ENCODE measurements at places on chromosomes 3 and 15.

DNA sequence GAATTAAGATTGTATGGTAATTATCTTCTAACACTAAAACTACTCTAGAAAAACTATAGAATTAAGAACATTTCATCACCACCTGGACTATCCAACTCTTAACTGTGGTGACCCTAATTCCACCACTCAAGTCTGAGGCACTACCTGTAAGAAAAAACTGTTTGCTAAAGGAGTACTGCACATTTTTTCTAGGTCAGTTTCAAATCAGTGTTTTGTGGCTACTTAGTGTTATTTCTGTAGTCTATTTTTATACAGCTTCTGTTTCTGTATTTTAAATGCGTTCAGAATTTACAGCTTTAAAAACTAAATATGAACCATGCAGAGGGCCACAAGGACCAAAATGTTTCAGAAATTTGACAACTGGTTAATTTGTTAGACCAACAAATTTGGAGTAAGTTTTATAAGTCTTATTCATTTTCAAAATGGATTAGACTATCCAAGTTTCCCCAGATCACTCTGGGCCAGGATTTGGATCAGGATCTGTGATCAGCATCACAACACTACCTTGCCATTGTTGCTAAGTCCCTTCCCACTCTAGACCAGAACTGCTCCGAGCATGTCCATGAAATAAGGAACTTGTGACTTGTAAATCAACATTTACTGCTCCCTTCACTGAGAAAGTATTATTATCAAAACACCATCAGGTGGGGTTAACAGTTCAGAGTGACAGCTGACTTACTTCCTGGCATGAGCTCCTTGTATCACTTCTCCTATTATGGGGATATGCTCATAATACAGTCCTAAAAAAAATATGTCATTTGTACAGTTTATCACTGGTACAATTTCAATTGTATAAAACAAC, 8.6 kb downstream of the GLT8D1 start:
- DNase-seq: no peak

GRCh38 chr3:98952404-98952803, 50.9 kb upstream of the DCBLD2 start:
- peak; percentile 86 for DNase-seq

- DNase-seq: peak; percentile 58
These were observed 17.0 kb upstream of the PPM1L start for GRCh38 chr3:160739079-160739478.

DNA sequence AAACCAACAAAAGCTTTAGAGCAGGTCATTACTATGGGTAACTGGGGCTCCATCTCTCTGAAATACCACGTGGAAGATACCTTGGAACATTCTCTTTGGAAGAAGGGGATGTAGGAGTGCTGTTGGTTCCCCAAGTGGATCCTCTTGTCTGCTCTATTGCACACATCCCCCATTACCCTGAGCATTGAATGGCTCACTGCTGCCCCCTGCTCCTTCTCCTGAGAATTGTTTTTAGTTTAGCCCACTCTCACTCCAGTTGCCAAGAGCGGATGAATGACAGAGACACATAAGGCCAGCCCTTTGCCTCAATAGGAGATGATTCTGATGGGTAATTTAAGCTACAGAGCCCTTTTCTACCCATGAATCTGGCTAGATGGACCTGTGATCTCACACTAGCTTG, 135.6 kb upstream of the SUCLG2 start:
- DNase-seq: no peak

GRCh38 chr3:97820780-97821179, 1.0 kb upstream of the CRYBG3 start:
- no peak for DNase-seq

GRCh38 chr3:156600834-156601233, 45.9 kb upstream of the SSR3 start:
- no peak for DNase-seq

- DNase-seq: no peak
These were observed 12.8 kb downstream of the SNAP23 start for GRCh38 chr15:42508263-42508690.

GRCh38 chr3:151200586-151200985, 2.4 kb downstream of the GPR171 start:
- no peak for DNase-seq

GRCh38 chr15:56492791-56493555, 28.0 kb upstream of the MNS1 start:
- DNase-seq: no peak

DNA sequence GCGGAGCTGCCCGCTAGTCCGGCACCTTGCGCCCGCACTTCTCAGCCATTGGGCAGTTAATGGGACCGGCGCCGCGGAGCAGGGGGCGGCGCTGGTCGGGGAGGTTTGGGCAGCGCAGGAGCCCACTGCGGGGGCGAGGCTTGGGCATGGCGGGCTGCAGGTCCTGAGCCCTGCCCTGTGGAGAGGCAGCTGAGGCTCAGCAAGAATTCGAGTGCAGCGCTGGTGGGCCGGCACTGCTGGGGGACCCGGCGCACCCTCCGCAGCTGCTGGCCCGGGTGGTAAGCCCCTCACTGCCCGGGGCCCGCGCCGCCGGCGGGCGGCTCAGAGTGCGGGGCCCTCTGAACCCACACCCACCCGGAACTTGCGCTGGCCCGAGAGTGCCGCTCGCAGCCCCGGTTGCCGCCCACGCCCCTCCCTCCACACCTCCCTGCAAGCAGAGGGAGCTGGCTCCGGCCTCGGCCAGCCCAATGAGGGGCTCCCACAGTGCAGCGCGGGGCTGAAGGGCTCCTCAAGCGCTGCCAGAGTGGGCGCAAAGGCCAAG, 835.0 kb downstream of the TBL1XR1 start:
- DNase-seq: no peak

- DNase-seq: no peak
These were observed 5.4 kb downstream of the VWA5B2 start for GRCh38 chr3:184234671-184235380.

- DNase-seq: no peak
These were observed 1.3 kb downstream of the FRMD5 start for GRCh38 chr15:44193651-44194322.

GRCh38 chr3:11780341-11780740, 66.3 kb downstream of the TAMM41 start:
- no peak for DNase-seq

- DNase-seq: no peak
These were observed 37.0 kb downstream of the CCNL1 start for GRCh38 chr3:157122832-157123427.

- DNase-seq: no peak
These were observed 97.7 kb upstream of the ZBED2 start for GRCh38 chr3:111692593-111693552.

DNA sequence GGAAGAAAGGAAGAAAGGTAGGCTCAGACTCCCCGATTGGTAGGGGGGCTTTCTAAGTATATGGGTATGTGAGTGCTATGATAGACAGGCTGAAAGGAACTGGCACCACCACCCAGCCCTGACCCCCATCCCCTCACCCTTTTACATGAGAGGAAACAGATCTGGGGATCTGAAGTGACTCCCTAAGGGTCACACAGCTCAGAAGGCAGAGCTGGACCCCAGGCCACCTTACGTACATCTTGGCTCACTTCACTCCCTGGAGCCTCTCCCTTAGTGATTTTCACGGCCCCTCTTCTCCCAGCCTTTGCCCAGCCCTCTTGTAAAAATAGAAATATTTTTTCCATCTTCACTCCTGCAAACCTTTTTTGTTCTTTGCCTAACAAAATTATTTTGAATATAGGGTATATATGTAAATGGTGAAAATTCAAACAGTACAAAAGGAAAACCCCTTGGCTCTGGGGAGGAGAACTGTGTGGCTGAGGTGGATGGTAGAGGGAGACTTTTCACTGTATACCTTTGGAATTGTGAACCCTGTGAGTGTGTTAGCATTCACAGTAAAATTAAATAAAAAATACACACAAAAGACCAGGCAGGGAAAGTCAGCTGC, 34.8 kb upstream of the POLG start:
- DNase-seq: no peak

GRCh38 chr3:18234717-18235335, 190.3 kb downstream of the SATB1 start:
- no peak for DNase-seq

DNA sequence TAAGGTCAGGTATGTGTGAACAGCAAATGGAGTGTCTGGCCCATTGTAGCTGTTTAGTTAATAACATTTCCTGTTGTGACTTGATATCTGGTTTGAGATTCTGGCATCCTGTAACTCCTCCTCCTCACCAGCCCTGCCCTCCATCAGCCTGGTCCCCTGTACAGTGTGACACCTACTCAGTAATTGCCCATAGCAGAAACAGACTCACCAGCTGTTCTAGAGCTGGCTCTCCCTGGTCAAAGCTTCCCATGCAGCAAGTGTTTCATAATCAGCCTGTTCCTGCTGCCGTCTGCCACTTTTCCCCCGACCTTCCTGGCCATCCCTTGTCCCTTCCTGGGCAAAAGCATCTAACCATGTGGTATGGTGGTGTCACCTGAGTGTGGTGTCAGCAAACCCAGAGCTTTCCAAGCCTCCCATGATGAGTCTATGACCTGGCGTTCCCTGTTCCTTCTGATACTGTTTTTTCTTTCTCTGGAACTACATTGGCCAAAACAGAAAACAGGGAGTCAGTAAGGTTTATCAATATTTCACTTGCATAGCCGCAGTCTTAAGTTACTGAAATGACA, 55.4 kb downstream of the B3GALNT1 start:
- DNase-seq: no peak

GRCh38 chr3:71872256-71872655, 87.3 kb upstream of the PROK2 start:
- no peak for DNase-seq

- no peak for DNase-seq
These were observed 64.6 kb downstream of the MYO5A start for GRCh38 chr15:52464040-52464439.

GRCh38 chr3:43328653-43329052, 42.3 kb downstream of the SNRK start:
- no peak for DNase-seq

All from NCI-H446 (cell line).